Stimulated activated CD8-positive, alpha-beta memory T cell treated with anti-CD3 and anti-CD28 coated beads, Interleukin-4, amount 100 ng/mL, for 4 hours (primary cell): ENCODE measurements at places on chromosomes 4 and X.

DNA sequence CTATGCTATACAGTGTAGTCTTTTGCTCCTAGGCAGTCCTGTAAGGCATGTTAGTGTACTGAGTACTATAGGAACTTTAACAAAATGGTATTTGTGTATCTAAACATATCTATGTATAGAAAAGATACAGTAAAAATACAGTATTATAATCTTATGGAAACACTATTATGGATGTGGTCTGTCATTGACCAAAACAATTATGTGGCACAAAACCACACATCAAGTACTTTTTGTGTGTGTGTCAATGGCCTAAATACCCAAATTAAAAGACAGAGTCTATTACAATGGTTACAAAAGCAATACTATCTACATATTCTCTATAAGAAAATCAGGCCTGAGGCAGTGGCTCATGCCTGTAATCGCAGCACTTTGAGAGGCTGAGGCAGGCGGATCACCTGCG is 610.2 kb upstream of the NDST4 start:
- no peak for DNase-seq

GRCh38 chr4:181528570-181529184 is 714.5 kb upstream of the TENM3 start:
- no peak for DNase-seq

GRCh38 chr4:166827167-166827566 is 407.1 kb downstream of the SPOCK3 start:
- DNase-seq = no peak

- DNase-seq = no peak
These were observed 177.7 kb downstream of the ADAMTS3 start for GRCh38 chr4:72391281-72391680.

GRCh38 chrX:122913134-122913533 is 270.9 kb upstream of the GRIA3 start:
- no peak for DNase-seq

- DNase-seq = no peak
These were observed at the start of gene PCDH18 for GRCh38 chr4:137531986-137532868. PCDH18 (minus strand) TSS chr4:137532494; CDS start chr4:137532088, 406 bp downstream.

GRCh38 chrX:97841544-97842179 is 958.0 kb downstream of the RPA4 start:
- DNase-seq = no peak

DNA sequence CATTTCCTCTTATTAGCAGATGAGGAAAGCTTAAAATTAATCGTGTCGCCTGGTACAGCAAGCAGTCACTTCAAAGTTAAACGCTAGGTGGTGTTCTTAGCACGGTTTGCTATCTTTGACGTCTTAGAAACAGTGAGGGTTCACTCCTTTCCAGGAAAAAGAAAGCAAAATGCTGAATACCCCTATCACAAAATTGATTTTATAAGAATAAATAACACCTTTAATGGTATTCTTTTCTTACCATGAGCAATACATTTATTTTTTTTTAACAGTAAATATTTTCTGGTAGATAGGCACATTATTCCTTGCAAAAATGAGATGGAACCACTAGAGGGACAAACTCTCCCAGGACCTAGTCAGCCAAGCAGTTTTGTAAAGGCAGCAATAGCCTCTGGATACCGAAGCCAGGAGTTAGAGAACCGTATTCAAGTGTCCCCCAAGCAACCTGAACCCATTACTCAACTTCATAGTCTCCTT is 153.9 kb downstream of the KDR start:
- no peak for DNase-seq

GRCh38 chr4:47696823-47697222 is 141.0 kb downstream of the CORIN start:
- DNase-seq = no peak

DNA sequence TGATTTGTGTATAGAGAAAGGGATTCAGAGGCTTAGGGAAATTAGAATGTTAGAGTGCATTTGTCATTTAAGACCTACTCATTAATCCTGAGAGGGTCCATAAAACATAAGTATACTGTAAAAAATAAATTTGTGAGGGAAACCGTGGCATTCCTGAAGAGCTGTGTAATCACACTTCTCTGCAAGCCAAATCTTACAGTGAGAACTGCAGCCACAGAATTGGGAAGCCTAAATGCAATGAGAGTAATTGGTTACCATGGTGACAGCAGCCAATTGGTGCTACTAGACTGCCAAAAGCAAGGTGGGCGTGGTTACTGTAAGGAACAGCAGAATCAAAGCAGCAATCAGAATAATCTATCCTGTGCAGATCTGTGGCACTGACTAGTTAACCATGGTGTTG is 345.2 kb upstream of the GRID2 start:
- DNase-seq = no peak

- no peak for DNase-seq
These were observed 349.5 kb downstream of the HS3ST1 start for GRCh38 chr4:11079171-11079570.

- no peak for DNase-seq
These were observed 106.4 kb upstream of the FAM241A start for GRCh38 chr4:112038861-112039260.

DNA sequence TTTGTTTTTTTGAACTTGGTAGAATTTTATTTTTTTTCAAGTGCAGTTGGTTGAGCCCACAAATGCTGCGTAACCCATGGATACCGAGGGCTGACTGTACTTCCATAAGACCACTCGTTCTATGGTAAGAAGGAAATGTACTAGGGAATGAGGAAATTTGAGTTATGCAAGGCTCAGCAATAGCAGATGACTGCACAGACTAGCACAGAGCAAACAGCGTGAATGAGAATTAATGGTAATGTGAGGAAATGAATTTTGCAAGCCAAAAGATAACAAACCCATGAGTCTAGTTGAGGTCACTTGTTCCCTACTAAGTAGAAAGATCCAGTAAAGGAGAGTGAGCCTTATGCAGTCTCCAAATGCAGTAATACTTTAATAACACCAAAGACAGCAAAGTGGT is 17.4 kb downstream of the GSPT2 start:
- no peak for DNase-seq

- DNase-seq = no peak
These were observed 903.0 kb downstream of the FSTL5 start for GRCh38 chr4:161260819-161261218.

DNA sequence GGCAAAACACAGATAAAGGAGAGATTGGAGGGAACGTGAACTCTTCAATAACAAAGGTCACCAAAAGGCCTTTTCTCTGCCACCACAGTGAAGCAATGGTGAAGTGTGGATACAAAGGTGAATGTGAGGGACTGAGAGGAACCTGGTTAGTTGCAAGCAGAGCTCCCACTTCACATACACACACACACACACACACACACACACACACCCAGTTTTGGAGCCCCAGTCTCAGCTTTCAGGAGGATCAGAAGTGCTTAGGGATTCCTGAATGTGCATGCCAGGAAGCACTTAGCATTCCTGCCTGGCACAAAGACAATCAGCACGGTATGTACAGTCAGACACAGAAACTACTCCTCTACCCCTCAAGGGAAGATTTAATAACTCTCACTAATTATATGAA is 71.5 kb downstream of the ARHGEF9 start:
- no peak for DNase-seq

GRCh38 chr4:138938366-138938690 is 77.3 kb upstream of the NOCT start:
- DNase-seq = no peak
